Trophoblast cell (in vitro differentiated cells and primary cell): ENCODE measurements at places on chromosomes 5 and 9.

GRCh38 chr5:431001-431710, 11.8 kb upstream of the EXOC3 start:
- peak; percentile 68 for DNase-seq

DNA sequence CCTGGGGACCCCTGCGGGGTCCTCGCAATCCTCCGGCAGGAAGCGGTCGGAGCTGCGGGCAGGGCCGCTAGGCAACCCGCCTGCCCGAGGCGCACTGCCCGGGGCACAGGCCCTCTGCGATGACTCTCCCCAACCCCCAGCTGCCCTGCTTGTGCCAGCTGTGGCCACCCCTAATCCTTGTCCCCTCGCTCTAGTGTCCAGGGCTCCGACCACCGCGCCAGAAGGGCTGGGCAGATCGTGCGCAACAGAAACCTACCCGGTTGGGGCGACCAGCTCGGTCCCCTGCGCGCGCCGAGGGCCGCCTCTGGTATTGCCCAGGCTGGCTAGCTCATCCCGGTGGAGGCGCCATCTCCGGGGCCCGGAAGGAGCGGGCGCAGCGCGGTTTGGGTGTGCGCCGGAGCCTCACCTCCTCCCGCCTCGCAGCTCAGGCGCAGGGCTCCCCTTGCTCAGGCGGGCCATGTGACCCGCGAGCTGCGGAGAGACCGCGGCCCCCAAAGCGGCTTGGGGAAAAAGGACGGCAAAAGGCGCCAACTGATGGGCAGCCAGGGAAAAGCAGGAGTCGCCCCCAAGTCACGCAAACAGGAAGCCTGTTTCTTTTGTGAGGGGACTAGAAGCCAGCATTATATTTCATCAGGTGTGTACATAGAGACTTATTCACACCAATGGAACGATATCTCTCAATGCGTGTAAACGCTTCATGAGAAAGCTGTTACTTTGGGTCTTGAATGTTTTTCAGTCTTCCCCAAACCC, 46.8 kb upstream of the RNF20 start:
- DNase-seq = no peak

DNA sequence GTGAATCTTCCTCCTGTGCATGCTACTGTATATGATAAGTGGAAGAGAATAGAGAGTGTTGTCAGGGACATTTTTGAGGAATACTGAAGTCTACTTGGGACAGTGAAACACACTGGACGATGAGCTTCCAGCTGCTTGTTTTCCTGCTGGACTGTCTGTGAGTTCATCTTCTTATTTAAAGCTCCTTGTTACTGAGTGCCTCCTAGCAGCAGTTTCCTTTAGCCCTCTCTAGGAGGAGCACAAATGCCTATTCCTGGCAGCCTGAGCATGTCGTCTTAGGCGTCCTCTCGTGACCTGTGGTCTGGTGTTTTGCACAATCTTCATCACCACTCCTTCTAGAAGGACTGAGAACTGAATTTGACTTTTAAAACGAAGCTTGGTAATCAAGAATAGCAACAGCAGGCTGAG, 43.8 kb downstream of the ANKRD33B start:
- DNase-seq = peak; percentile 17

- peak; percentile 6 for DNase-seq
These were observed 44.2 kb upstream of the SPIN1 start for GRCh38 chr9:88344013-88344412.

DNA sequence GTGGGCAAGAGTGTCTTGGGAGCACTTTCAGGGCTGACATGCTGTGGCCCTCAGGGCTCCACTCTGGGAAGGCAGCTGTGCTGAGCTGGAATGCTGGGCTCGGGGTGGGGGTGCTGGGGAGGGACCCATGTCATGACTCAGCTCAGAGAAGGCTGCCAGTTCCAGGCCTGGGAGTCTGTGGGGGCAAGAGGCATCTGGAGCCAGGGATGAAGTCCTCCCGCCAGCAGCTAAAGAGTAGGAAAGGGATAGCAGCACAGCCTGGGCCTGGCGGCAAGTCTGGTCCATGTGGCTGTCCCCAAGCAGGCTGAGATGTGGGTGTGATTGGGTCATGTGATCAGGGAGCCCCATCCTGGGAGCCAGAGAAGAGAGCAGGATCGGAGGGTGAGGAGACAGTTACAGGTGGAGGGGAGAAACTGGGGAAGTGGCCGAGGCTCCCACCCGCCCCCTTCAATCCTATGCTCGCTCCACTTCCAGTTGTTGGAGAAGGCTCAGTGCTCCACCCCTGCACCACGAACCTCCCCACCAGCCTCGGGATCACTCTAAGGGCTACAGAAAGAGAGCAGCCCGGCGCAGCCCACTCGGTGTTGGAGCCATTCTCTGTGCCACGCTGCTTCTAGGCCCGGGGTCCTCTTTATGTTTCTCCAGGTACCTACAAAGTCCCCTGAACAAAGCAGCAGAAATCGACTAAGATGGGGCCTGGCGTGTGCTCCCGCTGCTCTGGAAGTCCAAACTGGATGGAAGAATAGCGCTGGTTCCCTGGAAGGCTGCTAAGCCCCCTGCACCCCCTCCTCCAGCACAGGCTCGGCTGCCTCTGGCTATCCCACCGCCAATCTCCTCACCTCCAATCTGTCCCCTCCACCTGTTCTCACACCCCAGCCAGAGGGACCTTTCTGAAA, 12.0 kb downstream of the PDGFRB start:
- peak; percentile 82 for DNase-seq

DNA sequence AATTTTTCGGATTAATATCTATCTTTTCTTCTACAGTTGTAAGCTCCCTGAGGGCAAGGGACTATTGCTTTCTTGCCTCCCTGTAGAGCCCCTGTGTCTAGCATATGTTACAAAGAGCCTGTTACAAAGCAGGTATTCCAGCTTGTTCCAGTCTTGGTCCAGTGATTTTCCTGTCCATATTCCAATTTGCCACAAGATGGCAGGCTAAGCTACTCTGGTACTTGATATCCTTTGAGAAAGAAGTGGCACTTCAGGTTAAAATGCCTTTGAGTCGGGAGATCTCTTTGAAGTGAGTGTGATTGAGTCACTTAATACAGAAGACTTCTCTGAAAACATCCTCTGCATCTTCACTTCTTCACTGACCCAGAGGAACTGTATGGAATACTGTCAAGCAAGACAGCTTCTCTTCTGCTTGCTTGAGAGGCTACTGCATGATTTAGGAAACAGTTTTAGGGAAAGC, 24.5 kb downstream of the CAVIN4 start:
- peak; percentile 76 for DNase-seq

- DNase-seq = peak; percentile 21
These were observed 79.8 kb downstream of the XRCC4 start for GRCh38 chr5:83157163-83157562.

DNA sequence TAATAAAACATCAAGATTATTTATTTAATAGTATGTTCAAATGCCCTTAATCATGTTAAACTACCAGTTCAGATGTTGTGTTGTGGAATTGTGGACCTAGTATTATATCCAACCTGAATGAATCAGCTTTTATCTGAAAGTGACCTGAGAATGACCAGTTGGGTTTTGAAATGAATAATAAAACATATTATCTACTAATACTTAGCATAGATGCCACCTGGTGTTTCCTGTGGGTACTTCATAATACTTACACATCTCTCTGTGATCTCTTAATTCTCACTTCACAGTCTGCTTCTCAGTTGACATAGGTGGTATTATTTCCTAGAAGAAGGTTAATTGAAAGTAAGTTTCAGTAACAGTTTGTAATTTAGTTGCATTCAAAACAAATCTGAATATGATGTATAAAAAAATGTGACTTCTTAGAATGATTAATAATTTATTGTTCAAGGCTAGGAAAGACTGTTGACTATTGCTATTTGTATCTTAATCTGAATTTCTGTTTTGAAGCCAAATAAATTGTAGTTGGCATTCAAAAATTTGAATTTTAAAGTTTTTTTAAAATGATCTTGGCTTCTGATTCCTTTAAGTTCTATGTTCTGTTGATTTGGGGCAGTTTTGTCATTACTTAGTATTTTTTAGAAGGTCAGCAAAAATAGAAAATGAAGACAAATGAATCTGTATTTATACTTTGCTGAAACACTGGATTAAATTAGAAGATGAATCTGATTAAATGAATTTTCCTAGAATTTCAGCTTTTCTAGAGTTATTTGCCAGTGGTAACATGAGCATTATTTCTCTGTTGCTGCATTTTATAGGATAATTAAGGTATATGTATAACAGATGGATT, 48.2 kb downstream of the KIF2A start:
- peak; percentile 74 for DNase-seq

GRCh38 chr9:90176901-90177300, 465.7 kb downstream of the DIRAS2 start:
- DNase-seq = no peak

DNA sequence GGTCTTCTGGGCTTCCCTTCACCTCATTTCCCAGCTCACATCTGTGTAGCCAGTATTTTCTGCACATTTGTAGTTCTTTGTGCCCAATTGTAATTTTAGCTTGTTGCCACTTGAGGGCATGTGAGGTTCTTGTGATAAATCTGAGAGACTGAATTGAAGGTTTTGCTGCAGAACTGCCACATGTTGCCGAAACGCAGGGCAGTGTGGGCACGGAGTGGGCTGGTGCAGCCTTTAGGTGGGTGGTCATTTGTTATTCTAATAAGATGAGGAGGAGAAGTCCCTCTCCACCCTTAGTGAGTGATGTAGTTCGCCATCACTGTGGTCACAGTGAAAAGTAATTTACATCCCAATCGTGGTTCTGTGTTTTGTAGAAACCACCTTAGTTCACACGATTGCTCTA, 21.2 kb downstream of the OTULIN start:
- DNase-seq = peak; percentile 19

DNA sequence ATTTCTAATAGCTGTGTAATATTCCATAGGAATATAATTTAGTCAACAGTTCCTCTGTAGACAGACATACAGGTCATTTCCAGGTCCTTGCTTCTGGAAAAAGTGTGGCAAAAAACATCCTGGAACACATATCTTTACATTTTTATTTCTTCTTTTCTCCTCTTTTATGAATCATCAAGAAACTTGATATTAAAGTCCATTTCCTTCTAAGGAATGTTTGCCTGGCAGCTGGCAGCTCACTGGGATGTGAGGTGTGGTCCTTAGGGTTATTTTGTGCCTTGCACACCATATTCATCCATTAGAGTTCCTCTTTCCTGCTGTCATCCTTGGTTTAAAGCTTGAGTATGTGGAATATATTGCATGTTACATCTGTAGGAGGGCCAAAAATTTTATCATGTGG, 122.0 kb downstream of the GALNT10 start:
- DNase-seq = no peak

- no peak for DNase-seq
These were observed 94.4 kb downstream of the TMEM215 start for GRCh38 chr9:32877639-32878217.

GRCh38 chr9:72921888-72922654, 30.8 kb downstream of the ALDH1A1 start:
- no peak for DNase-seq

DNA sequence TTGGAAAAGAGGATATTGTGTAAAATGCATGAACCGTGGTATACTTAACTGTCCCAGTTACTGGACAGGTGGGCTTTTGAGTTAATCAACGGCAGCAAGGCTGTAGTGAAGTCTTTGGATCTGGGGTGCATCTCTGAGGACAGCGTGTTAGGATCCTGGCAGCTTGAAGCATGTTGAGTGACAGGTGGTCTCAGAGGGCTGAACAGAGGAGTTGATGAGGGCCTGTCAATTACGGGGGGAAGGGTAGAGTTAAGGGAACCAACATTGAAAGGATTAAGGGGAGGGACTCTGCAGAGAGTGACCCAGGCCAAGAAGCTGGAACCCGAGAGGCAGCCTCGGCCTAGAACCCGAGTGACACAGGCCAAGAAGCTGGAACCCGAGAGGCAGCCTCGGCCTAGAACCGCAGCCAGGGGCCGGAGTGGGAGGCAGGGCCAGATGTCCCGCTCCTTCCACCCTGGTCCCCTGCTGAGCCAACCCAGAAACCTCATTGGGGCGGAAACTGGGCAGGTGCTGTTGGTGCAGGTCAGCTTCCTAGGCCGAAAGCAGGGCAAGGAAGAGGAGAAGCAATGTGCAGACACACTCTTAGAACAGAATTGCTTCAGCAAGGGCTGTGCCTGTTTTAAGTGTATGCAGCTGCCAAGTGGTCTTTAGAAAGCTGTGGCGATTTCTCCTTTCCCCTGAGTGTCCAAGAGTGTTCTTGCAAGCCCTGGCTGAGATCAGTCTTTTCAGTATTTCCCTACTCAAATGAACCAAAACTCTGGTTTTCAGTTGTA, 62.0 kb downstream of the ANKRD33B start:
- no peak for DNase-seq

- no peak for DNase-seq
These were observed 168.2 kb upstream of the RAI14 start for GRCh38 chr5:34487956-34488355.

GRCh38 chr9:105950894-105951293, 256.6 kb downstream of the TMEM38B start:
- no peak for DNase-seq

DNA sequence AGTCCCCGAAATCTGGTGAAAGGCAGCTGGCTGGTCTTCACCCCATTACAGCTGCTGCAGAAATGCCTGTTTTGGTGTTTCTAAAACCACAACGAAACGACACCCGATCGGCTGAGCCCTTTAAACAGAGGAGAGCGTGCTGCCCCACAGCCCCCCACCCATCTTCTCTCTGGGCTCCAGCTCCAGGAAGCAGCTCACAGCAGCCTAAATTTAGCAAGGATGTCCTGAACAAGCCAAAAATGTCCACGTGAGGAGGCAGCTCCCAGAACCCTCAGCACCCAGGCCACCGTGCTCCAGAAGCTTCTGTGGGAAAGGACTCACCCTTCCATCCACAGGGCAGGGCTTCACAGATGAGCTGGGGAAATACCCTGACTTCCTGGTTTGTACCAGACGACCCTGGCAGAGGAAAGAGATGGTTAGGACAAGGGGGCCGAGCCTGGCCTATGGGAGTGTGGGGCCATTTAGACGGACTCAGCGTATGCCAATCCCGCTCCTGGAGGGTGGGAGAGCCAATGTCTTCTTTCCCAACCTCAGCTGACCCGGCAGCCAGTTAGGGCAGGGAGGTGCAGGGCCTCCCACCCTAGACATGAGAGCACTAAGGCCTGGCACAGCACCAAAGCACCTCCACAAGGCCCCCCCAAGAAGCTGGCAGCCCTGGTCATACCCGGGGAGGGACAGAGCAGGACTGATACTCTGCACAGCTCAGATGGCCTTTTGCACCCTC, 39.1 kb upstream of the SARDH start:
- DNase-seq = no peak

DNA sequence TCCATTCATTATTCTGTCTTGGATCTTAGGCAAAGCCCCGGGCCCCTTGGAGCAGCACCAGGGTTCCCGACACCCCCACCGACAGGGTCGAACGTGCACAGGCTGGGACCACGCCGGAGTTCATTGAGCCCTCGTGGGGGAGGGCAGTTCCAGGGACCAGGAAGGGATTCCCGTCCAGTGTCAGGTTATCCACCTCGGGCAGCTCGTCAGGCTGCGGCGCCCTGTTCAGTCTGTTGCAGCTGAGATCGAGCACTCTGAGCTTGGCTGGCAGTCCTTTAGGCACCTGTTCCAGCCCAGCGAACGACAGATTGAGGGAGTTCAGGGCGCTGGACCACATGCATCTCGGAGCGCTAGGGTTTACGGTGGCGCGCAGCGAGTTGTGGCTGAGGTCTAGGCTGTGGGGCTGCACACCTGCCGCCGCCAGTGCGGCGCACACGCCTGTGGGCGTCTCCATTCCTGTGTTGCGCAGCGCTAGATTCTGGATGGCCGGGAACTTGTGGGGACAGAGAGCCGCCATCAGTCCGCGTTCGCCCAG, 1.1 kb downstream of the CD14 start:
- DNase-seq = peak; percentile 60
